CD4-positive, alpha-beta T cell treated with Interleukin-15 for 4 hours (primary cell): ENCODE measurements at places on chromosomes 3 and 15.

GRCh38 chr3:38143511-38143910 is 5.0 kb downstream of the MYD88 start:
- DNase-seq, result no peak

- peak; percentile 23 for DNase-seq
Measured at GRCh38 chr3:177681852-177682251, 484.6 kb upstream of the TBL1XR1 start.

- peak; percentile 18 for DNase-seq
Measured at GRCh38 chr3:49333091-49333490, 6.8 kb downstream of the USP4 start.

DNA sequence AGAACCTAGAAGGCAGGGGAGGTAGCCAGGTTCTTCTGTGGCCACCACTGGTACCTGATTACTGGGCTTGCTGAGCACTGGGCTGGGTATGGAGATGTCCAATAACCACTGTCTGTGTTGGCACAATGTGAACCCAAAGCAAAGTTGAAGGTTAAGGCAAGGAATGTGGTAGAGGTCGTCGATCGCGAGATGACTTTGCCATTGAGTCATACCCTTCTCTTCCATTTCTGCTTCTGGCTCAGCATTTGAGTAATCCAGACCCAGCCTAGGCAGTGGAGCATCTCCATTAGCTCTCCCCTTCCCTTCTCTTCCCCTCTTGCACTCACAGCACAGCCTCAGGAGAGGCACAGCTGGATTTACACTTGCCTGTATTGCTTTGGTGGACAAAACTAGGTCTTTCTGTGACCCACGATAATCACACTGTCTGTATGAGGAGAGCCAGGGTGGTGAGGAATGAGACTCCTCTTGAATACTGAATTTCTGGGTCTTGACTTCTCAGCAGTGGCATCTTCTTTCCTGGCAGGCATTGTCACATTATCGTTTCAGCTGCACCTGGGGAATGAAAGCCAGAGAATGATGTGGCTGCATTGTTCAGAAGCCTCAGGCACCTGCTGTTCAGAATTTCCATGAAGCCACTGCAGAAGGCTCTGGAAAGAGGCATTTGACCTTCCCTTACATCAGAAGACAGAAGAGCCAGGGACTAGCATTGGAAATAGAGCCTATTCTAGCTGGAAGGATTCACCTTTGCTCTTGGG is 272.6 kb downstream of the PDCD6IP start:
- no peak for DNase-seq

DNA sequence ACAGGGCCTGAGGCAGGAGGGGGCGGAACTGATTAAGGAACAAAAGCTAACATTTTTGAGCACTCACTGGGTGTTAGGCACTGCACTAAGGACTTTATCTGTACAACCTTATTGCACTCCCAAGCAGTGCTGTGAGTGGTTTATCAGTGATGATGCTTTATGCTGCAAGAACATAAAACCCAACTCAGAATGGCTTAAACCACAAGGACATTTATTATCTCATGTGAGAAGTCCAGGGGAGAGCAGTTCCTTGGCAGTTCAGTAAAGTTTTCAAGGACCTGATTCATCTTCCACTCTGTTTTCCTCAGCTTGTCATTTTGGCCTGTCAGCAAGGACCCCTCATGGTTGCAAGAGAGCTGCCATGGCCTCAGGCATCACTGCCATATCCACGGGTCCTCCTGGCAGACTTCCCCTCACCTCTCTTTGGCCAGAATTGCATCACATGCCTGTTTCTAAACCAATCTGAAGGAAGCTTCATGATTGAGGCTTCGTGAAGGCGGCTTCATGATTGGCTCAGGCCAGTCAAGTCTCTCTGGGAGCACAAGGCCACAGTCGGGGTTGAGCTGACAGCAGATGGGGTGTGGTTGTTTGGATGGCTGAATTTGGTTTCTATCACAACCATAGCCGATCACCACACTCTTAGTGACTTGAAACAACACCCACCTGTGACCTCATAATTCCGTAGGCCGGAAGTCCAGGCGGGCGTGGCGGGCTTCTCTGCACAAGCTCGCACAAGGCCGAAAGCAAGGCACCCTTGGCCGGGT is 15.8 kb downstream of the EFCC1 start:
- DNase-seq, result peak; percentile 55

GRCh38 chr3:104392327-104392726 is 974.4 kb upstream of the ALCAM start:
- no peak for DNase-seq

DNA sequence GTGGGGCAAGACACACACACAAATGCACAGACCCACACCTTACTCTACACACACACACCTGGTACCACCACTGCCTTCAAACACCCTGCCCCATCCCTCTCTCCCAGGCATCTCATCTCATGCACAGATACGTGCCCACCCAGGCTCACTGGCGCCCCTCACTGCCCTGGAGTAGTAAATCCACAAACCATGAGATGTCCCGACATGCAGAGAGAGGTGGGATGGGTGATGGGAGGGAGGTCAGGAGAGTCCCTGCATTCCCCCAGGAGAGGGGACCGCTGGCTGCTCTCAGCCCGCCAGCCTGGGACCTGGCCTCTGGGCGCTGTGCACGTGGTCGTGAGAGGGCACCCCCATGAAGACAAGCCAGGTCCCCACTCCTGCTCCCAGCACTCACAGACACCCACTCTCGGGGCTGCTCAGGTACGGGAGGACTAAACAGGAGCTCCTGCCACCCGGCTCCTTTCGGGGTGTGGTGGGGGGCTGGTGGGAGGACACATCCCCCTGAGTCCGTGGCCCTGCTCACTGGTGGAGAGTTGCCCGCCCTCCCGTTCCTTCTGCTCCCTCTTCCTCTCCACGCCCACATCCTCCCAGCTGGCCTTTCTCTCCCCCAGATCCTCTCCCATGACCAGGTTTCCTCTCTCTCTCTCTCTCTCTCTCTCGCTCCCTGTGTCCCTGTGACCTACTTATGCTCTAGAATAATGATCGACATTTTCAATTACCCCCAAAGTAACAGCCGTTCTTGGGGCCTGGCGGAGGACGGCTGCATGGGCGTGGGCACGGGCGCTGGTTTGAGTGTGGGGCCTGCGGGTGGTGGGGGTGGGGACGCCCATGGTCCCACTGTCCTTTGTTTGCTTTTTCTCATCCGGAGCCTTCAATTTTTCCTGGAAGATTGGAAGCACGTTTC is 18.9 kb upstream of the CSPG4 start:
- no peak for DNase-seq

GRCh38 chr3:136544532-136544931 is 207.6 kb downstream of the STAG1 start:
- DNase-seq, result no peak

DNA sequence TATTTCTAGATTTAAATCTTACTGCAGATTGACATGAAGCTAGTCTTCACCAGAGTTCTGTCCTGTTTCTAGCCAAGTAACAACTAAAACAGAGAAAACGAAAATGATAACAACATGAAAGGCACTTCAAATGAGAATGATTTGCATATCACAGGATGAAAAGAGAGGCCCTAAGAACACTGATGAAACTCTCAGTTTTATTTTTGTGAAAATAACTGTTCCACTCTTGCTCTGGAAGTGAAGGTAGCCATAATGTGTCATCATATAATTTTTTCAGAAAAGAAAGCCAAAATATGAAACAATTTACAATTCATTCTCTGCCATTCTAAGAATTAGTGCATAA is 274.4 kb downstream of the ADAMTSL3 start:
- DNase-seq, result no peak

GRCh38 chr3:17544632-17545031 is 197.8 kb downstream of the TBC1D5 start:
- no peak for DNase-seq

GRCh38 chr3:172595664-172596393 is 72.6 kb upstream of the TNFSF10 start:
- peak; percentile 75 for DNase-seq

GRCh38 chr3:105835606-105836005 is 33.2 kb downstream of the CBLB start:
- no peak for DNase-seq

GRCh38 chr3:14113965-14114635 is 10.6 kb downstream of the CHCHD4 start:
- no peak for DNase-seq

- peak; percentile 59 for DNase-seq
Measured at GRCh38 chr15:88658972-88659931, 20.4 kb downstream of the ISG20 start.

GRCh38 chr15:74642348-74642733 is 26.7 kb downstream of the CLK3 start:
- DNase-seq, result no peak

DNA sequence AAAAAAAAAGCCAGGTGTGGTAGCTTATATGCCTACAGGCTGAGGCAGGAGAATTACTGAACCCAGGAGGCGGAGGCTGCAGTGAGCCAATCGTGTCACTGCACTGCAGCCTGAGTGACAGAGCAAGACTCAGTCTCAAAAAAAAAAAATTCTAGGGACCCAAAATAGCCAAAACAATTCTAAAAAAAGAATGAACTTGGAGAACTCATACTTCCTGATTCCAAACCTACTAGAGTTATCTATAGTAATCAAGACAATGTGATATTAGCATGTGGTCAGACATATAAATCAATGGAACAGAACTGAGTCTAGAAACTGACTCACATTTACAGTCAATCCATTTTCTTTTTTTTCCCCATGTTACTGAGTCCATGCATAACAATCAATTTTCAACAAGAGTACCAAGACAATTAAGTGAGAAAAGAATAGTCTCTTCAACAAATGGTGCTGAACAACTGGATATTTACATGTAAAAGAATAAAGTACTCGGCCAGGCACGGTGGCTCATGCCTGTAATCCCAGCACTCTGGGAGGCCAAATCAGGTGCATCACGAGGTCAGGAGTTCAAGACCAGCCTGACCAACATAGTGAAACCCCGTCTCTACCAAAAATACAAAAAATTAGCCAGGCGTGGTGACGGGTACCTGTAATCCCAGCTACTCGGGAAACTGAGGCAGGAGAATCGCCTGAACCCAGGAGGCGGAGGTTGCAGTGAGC is 11.9 kb downstream of the PRKAR2A start:
- no peak for DNase-seq

DNA sequence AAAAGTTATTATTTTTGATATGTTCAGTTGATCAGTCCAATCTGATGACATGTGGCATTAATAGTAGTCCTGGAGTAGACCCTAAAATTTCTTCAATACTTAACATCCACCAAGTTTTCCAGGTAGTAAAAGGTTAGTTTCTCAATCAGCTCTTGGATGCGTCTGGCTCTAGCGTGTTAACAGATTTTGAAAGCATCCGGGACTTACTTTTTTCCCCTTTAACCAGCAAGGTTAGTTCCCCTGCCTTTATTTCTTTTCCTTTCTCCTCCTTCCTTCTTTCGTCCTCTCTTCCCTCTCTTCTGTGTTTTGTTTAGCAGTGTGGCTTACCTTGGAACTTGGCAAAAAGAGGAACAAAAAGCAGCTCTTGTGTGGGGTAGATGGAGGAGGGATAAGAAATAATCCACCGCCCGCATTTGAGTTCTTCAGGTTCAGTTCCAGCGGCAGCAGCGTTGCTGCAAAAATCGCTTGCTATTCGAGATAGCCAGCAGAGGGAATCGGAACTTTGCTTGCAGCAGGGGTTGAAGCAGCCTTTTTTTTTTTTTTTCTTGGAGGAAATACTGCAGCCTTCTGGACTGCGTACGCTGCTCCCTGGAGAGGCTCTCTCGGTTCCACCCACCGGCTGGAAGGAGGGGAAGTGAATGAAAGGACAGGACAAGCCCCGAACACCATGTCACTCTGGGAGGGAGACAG is at the start of gene RBMS3:
RBMS3 (plus strand) TSS at position 668 of the 690 bp plus-strand sequence.
- no peak for DNase-seq

- no peak for DNase-seq
Measured at GRCh38 chr3:72722930-72723726, 125.1 kb downstream of the SHQ1 start.

DNA sequence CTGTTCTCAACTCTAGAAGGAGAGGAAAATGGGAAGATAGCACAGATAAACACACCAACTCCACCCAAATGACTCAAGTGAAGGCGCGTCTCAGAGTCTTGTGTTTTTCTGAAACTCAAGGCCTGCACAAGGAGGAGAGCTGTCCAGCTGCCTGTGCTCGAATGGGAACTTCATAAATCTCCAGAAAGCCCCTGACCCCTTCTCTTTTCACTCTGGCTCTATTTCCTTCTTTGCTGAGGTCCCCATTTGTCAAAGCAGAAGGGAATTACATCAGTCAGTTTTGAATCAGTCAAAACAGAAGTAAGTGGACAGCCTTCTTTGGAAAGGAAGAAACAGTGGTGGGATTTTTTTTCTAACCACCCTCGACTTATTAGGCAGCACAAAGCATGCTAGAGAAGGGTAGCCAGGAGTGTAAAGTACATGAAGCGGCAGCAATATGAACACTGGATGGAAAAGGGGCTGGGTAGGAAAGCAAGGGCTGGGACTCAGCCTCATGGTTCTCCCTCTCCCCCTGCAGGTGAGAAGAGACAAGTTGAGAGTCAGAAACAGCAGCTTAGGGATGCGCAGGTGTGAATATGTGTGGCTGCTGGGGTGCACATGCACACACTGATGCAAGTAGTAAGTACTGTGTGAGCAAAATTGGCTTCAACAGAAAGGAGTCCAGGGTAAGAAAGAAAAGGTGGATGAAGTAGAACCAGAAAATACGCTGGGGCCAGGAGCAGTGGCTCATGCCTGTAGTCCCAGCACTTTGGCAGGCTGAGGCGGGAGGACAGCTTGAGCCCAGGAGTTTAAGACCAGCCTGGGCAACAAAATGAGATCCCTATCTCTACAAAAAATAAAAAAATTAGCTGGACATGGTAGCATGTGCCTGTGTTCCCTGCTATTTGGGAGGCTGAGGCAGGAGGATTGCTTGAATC is 36.6 kb upstream of the MAGEF1 start:
- DNase-seq, result no peak

DNA sequence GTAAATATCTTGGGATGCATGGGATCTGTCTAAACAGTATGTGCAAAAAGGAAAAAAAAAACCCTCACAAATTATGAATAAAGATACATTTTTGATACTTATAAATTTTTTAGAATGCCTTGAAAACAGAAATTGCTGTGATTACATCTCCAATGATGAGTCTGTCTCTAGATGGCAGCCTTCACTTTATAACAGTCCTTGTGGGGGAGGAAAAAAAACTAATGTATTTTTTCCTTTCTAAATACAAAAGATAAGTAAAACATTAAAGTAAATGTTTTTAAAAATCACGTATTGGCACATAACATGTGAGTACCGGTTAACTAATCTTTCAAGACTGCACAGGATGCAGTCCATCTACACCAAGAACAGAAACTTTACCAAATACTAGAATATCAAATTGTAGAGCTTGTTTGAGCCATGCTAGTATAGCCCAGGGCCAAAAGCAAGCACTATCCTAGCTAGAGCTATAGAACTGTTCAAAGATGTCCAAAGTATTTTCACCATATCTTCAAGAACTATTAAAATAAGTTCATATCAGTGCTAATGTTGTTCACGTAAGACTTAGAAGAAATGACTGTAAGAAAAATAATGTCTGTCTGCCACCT is 206.4 kb downstream of the STAG1 start:
- no peak for DNase-seq
